IPS DF 6.9 (cell line): ENCODE measurements at places on chromosomes 16 and 17.

GRCh38 chr16:4293822-4294457, 21.1 kb upstream of the TFAP4 start:
- DNase-seq: no peak

GRCh38 chr17:10171581-10171981, 26.8 kb downstream of the GAS7 start:
- no peak for DNase-seq

- no peak for DNase-seq
These were observed 3.0 kb downstream of the PLSCR3 start for GRCh38 chr17:7391307-7391706.

DNA sequence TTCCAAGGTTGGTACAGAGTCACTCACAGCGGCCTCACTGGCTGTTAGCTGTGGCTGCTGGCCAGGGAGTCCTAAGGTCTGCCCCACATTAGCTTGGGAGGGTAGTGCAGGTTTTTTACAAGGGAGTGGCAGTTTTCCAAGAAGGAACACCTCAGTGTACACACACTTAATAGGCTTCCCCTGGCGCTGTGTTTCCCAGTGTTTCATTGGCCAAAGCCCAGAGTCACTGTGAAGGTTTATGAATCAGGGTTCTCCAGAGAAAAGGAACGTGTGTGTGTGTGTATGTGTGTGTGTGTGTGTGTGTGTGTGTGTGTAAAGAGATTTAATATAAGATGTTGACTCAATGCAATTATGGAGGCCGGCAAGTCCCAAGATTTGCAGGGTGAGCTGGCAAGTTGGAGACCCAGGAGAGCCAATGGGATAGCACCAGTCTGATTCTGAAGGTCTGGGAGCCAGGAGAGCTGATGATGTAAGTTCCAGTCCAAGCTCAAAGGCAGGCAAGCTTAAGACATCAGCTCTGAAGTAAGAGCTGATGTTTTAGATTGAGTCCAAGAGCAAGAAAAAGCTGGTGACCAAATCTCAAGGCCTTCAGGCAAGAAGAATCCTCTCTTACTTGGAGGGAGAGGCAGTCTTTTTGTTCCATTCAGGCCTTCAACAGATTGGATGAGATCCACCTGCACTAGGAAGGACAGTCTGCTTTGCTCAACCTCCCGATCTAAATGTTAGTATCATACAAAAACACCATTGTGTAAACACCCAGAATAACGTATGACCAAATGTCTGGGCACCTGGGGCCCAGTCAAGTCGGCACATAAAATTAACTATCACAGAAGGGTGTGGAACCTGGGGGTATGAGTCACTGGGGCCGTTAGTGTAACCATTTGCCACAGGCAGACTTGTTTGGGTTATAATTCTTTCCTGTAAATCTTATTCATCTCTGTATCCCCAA, 206.8 kb downstream of the PRKCA start:
- no peak for DNase-seq

DNA sequence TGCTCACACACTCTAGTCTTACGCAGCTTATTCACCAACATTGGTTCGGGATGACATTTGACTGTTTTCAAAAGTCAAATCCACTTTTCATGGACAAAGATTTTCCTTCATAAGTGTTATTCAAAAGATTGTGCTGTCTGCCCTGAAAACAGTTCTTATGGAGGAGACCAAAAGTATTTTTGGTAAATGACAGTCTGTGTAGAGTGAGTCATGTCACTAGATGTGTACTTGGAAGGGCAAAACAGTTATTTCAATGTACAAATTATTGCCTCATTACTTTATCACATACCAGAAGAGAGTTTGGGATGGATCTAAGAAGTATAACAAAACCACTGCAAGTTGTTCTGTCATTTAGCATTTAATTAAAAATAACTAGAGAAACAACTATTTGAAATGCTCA, 265.6 kb downstream of the CDH13 start:
- no peak for DNase-seq

GRCh38 chr17:15081008-15081407, 184.1 kb downstream of the PMP22 start:
- DNase-seq: no peak

DNA sequence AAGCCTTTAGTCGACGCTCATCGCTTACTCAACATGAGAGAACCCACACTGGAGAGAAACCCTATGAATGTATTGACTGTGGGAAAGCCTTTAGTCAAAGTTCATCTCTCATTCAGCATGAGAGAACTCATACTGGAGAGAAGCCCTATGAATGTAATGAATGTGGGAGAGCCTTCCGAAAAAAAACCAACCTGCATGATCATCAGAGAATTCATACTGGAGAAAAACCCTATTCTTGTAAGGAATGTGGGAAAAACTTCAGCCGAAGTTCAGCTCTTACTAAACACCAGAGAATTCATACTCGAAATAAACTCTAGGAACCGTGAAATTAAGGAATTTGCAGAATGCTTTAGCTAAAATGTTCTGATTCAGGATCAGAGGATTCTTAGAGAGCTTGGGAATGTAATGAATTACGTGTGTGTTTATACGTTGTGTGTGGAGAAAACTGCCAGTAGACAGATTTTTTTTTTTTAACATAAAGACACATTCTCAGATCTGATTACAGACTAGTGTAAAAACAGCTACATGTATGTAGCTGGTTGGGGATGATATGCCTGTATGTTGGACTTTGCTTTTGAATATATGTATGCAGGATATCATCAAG, 25.4 kb downstream of the ZFP90 start:
- no peak for DNase-seq

- DNase-seq: no peak
These were observed 1.2 kb downstream of the KRTAP4-2 start for GRCh38 chr17:41176744-41177387.

DNA sequence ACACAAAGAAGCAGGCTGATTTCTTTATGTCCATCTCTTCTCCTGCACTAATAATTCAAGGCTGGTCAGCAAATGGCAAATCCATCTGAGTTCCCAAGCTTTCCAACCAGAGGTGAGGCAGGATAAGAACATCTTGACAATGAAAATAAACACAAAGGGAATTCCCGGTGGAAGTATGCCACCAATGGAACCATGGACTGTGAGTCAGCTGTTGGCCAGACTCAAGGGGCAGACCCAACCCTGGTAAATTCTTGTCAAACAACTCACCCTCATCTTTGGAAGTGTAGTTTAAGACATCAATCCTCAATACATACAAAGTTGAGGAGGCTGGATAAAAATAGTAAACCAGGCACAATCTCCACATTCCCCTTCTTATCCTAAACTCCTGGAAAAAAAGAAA, 74.3 kb upstream of the CES5A start:
- no peak for DNase-seq

GRCh38 chr16:11583166-11583565, 3.6 kb downstream of the LITAF start:
- no peak for DNase-seq

- DNase-seq: no peak
These were observed 2.6 kb downstream of the CCL15 start for GRCh38 chr17:35998756-35999155.

- no peak for DNase-seq
These were observed at the start of gene FMNL1 for GRCh38 chr17:45221081-45222013. Gene FMNL1 (plus strand): TSS chr17:45221885. CDS start chr17:45222125, 240 bp downstream.

- no peak for DNase-seq
These were observed 6.3 kb downstream of the UBE2O start for GRCh38 chr17:76446449-76447231.

DNA sequence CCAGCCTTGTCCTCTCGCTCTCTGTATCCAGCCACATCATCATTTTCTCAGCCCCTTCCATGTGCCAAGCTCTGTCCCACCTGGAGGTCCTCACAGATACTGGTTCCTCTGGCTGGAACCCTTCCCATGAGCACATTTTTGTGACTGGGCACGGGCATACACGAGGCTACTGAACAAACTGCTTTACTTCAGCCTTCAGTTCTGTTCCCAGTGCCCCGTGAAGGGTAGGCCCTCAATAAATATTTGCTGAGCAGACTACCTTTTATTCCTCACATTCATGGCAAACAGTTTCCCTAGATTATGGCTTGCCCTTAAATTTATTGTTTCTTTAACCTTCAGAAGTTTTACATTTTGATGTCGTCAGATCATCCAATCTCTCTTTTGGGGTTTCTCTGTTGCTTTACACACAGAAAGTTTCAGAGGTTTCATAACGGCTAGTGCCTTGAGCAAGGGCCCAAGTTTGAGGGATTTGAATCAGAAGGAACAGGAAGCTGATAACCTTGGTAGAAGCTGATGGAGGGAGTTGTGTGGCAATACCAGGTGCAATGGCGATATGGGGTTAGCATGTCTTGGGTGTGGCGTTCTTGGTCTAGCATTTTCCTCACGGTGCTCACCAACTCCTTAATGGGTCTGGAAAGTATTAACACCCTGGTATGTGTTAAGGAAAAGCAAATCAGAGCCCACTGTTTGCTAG, 27.8 kb downstream of the TMEM92 start:
- DNase-seq: no peak

DNA sequence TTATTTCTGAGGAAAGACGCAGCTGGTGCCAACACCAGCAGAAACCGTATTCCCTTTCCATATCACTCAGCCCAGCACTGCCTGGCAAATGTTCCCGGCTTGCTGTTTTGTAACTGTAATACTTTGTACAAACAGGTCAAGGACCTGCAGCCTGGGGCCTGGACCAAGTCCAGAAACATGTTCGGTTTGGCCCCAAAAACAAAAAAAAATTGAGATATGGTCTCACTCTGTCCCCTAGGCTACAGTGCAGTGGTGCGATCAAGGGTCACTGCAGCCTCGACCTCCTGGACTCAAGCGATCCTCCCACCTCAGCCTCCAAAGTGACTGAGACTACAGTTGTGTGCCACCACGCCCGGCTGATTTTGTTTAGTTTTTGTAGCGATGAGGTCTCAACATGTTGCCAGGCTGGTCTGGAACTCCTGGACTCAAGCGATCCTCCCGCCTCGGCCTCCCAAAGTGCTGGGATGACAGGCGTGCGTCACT, 1.2 kb downstream of the HAGH start:
- no peak for DNase-seq

DNA sequence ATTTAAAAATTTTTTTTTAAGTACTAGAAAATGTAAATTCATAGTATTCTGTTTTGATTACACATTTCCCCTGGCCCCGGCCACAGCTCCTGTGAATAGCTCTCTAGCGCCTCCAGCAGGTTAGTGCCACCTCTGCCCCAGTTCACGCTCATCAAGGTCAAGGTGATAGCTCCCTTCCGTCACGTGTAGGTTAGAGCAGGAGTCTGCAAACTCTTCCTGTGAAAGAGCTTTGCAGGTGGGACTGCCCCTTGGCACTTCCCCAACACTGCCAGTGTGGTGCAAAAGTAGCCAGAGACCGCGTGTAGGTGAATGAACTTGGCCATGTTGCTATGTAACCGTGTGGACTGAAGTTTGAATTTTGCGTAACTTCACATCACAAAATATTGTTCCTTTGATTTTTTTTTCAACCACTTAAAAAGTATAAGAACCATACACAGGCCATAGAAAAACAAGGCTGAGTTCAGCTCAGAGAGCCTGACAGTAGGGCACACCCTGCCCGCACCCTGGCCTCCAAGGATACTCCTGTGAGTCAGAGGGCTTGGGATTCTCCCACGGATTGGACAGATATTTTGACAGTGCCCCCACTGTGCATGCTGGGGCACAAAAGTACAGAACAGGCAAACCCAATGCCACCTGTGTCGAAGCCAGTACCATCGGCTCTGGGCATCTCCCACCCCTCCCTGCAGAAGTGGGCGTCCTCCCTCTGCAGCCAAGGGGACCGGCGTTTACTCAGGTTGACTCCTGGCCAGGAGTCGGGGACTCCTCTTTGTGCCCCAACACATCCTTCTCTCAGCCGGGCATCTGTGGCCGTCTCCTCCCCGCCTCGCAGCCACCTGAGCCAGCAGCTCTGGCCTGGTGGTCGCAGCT, 92.0 kb upstream of the CHMP6 start:
- peak; percentile 41 for DNase-seq

- no peak for DNase-seq
These were observed 2.7 kb downstream of the MPRIP start for GRCh38 chr17:17044846-17045561.

GRCh38 chr16:56600398-56600999, 7.9 kb upstream of the MT2A start:
- DNase-seq: no peak

DNA sequence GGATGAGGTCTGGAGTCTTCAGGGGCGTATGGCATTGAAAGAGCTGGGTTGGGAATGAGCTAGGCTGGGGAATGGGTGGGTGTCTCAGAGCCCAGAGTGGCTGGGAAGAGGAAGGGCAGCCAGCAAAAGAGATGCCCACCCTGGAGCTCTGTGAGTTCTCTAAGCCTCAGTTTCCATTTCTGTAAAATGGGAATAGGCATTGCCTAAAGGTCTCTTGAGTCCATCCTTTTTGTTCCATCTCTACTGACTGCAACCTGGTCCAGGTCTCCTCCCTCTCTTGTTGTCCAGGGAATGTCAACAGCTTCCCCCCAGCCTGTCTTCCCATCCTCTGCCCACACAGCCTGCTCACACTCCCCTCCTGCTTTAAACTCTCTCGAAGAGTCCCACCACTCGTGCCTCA, 19.6 kb downstream of the CCDC102A start:
- no peak for DNase-seq

DNA sequence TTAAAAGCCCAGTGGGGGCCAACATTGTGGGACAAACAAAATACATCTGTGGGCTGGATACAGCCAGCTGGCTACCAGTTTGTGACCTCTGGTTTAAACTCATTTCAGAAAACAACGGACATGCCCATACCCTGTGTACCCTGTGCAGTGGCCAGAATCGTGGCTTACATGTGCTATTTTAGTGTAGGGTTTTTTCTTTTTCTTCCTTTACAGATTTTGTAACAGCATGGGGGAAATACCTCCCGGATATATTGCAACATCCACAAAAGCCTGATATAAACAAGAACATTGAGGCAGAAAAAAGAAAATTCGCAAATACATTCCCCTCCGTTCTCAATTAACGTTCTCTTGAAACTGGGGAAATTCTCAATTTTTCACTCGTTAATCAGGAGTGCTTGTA, 7.3 kb downstream of the HS3ST4 start:
- no peak for DNase-seq

DNA sequence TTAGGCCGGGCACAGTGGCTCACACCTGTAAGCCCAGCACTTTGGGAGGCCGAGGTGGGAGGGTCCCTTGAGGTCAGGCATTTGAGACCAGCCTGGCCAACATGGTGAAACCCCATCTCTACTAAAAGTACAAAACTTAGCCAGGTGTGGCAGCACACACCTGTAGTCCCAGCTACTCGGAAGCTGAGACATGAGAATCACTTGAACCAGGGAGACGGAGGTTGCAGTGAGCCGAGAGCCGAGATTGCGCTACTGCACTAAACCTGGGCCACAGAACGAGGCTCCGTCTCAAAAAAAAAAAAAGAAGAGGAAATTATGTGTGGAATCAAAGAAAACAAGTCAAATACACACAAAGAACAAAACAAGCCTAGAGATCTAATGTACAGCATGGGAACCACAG, 16.1 kb upstream of the MPRIP start:
- DNase-seq: no peak

GRCh38 chr16:66510298-66510697, 39.6 kb downstream of the TK2 start:
- no peak for DNase-seq

- no peak for DNase-seq
These were observed 39.0 kb downstream of the ZNF423 start for GRCh38 chr16:49816875-49817274.

- no peak for DNase-seq
These were observed 96.0 kb downstream of the YPEL2 start for GRCh38 chr17:59427425-59427921.

GRCh38 chr17:13921841-13922776, 147.2 kb upstream of the COX10 start:
- no peak for DNase-seq
